NCI-H1092 treated with DMSO at 0.1 percent for 48 hours (cell line): ENCODE measurements at places on chromosomes 11 and 22.

DNA sequence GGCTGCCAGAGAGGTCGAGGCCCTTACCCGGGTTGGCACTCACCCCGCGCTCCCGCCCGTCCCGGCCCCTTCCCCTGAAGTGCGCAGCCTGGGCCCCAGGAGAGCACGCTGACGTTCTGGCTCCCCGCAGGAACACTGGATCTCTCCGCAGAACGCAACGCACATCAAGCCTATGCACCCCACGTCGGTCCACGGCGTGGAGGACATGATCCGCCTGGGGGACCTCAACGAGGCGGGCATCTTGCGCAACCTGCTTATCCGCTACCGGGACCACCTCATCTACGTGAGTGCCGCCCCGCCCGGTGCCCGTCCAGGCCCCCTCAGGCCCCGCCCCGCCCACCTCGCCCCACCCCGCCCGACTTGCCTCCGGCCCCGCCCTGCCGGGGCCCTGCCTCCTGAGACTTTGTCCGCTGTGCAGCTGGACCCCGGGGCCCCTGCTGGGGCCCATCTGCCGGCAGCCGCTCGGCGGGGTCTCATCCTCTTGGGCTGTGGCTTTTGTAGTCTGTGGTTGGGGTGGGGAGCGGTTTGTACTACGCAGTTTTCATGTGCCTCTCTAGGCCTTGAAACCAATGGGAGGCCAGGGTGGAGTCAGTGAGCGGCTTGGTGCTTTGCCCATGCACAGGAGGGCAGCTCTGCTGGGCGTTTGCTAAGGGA lies 19.7 kb downstream of the MYO7A start:
- DNase-seq: peak; percentile 18

GRCh38 chr11:113994077-113994954 lies 19.4 kb downstream of the HTR3A start:
- DNase-seq: peak; percentile 19

DNA sequence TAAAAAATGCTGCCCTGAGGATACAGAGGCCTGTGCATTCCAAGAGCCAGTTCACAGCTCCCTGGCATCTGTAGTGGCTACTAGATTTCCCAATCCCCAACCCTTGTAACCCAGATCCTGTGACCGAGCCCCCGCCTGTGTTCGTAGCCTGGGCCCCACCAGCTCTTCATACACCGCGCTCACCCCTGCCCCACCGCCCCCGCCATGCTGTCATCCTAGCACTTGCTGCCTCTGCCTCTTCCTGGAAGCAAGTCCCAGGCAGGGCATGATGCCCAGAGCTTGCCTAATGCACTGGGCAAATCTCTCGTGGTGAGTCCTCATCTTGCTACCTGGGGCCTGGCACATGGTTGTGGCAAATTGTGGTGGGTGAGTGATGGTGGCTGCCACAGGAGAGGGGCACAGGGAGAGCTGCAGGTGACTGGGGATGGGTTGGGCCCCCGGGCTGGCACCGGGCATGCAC lies 7.1 kb downstream of the MGAT3 start:
- DNase-seq: no peak

DNA sequence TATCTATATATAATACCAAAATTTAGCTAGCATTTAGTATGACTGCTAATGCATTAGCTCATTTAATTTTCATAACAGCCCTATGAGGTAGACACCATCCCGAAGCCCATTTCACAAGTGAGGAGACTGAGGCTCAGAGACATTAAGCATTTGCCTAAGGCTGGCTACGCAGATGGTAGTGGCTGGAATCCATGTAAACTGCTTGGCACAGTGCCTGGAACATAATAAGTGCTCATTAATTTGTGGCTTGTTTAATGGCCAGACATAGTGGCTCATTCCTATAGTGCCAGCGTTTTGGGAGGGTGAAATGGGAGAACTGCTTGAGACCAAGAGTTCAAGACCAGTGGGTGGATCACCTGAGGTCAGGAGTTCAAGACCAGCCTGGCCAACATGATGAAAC lies 17.8 kb upstream of the TP53I11 start:
- DNase-seq: peak; percentile 14

DNA sequence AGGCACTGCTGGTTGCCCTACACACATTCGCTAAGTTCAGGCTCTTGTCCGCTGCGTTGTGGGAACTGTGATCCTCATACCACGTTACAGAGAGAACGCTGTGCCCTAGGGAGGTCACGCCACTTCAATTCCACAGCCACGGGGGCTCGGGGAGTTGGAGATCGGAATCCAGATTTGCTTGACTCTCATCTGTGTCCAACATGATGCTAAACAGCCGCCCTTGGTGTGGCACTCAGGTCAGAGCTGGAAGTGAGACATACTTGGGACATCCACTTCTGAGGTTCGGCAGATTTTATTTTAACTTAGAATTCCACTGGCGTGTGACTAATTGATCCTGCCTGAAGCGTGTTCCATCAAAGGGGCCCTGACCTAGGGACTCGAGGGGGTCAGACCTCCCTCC lies 41.7 kb downstream of the RIBC2 start:
- no peak for DNase-seq

DNA sequence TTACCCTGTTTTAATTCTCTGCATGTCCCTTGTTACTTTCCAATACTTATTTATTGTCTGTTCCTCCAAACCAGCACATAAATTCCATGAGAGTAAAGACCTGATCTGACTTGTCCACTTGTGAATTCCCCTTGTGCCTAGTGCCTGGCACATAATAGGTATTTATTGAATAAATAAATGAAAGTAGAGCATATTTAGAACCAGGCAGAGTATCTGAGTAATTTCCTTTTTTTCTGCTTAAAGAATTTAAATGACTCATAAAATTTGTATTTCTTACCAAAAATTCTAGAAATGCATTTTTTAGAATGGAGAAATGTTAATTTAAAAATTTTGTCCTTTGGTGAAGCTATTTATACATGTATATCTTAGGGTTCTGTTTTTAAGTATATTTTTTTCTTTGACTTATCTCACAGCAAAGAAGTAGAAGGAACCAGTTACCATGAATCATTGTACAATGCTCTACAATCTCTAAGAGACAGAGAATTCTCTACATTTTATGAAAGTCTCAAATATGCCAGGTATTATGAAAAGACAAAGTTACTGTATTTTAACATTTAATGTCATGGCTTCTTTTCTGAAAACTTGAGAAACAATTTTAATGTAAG lies 96.8 kb downstream of the ATM start:
- DNase-seq: no peak

GRCh38 chr11:131037873-131038272 lies 121.6 kb upstream of the SNX19 start:
- DNase-seq: no peak

DNA sequence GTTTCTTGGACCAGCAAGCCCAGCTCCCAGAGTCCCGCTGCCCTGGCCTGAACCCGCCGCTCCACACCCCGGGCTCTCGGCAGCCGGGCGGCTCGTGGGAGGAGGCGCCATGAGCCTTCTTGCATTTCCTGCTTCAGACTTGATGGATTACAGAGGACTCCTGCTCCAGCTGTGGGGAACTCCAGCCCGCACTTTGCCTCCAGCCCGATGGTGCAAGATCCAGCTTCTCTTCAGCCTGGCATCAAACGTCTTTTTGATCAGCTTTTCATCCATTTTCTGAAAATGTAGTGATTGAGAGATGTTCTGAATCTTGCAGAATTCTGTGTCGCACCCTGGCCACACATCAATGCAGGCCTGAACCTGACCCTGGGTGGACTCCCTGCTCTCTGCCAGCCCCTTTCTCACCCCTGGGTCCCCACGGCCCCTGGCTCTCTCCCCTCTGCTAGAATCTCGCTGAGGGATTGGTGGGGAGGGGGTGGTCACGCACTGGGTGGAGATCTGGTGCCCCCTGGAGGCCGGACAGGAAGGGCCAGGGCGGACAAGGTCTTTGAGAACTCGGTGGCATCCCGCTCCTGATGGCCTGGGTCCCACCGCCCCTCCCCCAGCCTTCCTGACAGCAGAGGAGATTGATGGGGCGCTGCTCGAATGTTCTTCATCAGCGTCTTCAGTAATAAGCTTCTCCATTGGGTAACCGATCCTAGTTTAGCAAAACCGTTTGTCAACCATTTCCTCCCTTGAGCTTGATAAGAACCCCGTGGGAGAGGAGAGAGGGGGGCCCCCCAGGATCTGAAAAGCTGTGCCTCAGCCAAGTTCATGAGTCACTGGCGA lies 12.1 kb upstream of the NFAM1 start:
- peak; percentile 85 for DNase-seq

DNA sequence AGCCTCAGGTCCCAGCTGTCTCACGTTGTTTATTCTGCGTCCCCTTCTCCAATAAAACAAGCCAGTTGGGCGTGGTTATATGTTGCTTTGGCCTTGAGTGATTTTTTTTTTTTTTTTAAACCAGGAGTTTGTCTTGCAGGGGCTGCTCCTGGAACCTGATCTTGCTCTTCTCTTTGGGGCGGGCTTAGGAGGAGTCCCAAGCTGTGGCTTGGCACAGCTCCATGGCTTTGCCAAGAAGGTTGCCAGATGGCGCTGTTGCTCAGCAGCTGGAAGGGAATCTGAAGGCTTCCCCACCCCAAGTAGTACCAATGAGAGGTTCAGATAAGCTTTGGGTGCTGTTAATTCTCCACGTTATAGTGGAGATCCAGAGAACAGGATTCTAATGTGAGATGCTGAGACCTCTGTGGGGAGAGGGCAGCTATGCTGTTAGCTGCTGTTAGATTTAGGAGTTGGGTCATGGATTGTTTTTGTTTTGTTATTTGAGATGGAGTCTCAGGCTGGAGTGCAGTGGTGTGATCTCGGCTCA lies 2.0 kb upstream of the FERMT3 start:
- peak; percentile 73 for DNase-seq

DNA sequence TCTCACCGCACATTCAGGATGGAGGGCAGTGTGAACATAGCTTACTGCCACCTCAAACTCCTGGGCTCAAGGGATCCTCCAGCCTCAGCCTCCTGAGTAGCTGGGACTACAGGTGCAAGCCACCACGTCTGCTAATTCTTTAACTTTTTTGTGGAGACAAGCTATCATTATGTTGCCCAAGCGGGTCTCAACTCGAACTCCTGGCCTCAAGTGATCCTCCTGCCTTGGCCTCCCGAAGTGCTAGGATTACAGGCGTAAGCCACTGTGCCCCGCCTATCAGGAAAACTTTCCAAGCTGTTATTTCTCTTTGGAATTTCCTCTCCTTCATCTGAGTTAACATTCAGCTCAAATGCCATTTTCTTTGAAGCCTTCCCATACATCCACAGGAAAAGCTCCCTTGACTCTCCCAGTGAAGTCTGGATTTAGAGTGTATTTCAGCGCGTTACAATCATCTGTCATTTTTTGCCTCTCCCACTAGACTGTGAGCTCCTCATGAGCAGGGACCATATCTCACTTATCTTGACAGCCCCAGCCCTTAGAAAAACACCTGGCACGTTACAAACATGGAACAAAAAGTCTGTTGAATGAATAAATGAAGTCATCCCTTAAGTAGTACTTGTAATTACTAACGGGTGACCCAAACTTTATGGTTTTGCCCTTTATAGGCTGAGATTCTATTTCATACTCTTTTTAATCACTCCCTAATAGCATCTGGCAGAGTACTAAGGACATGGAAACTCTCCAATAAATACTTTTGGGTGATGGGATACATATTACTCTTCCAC lies 2.2 kb downstream of the MRTFA start:
- DNase-seq: no peak

GRCh38 chr22:21755851-21756284 lies 20.3 kb upstream of the YPEL1 start:
- no peak for DNase-seq

DNA sequence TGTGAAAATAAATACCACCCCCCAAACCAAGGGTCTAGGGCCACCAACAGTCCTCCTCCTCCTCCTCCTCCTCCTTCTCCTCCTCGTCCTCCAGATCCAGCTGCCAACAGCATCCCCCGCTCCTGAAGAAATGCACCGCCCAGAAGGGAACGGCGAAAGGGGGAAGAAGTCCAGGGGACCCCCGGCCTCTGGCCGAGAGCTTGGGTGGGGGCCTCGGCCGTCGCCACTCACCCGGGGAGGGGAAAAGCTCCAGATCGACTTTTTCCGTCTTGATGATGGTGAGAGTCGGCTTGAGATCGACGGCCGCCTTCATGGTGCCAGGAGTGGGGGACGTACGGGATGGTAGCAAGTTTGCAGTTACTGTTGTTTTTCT lies 65.7 kb downstream of the ETS1 start:
- DNase-seq: no peak

GRCh38 chr11:45936511-45937054 lies 14.1 kb downstream of the LARGE2 start:
- DNase-seq: no peak

DNA sequence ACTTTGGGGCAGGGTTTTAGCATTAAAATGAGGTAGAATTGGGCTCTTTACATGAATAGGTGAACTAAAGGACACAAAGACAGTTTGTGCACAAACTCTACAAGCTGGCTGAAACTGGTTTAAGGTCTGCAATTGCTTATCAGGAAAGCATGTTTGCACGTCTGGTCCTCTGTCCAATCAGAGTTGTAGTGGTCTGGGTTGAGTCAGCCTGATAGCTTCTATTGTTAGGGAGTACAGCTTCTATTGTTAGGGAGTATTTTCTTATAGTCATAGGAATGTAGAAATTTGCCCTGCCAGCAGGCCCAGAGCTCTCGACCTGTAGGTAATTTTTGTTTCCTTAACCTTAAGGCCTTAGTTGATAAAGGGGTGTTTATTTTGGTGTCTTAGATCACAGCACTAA lies 1422.4 kb downstream of the LRRC4C start:
- no peak for DNase-seq

DNA sequence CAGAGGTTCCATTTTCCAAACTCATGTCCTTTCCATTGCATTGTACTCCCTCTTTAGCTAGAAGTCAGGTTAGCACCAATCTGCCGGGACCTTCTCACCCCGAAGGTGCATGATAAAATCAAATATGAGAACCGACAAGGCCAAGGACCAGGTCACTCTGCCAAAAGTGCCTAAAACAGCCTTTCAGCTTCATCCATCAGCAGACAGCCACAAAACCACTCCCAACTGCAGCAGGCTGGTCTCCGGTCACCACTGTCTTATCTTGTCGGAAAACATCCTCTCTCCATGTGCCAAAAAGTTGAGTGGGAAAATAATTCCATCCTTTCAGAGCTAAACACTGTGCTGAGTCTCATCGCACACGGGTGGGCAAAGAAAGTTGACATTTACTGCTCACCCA lies 1.4 kb downstream of the PI4KA start:
- DNase-seq: no peak

- no peak for DNase-seq
Observed at GRCh38 chr11:125226706-125227105, 62.2 kb downstream of the PKNOX2 start.
